ENCODE measurements at places on chromosomes 3 and 15.
A peak's percentile ranks its signal among the peaks of the same experiment; 100 is the strongest.

DNA sequence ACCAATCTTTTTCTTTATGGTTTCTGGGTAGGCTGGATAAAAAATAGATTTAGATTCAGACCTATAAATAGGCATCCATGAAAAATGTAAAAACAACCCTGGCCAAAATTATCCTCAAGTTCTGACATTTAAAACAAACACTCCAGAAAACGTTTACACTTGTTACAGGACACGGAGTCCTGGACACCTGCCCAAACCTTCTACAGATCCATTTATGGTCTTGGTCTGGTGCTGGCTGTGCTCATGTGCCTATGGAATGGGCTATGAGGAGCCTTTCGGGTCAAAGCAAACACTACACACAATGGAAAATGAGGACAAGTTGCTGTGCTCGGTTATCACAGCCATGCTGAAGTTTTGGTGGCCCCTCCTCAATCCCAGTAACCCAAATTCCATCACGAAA lies 108.1 kb downstream of the PDZRN3 start:
- no peak for DNase-seq

DNA sequence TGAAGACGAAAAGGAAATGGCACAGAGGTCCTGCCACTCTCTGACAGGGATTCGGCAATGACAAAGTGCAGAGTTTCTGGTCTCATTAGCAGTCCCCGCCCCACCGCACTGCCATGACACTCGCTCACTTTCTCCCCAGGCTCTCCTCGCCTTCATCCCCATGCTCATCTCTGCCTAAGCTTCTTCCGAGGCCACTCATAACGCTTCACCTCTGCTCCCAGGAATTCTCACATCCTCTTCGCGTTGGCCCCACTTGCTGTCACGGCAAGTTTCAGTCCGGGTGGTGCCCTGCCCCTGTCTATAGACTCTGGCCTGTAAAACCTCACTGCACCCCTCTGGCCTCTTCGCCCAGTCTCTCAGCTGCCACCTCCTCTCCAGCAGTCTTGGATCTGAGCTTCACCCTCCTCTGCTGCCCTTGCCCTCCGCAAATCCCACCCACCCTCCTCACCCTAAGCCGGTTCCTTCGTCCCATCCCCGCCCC lies 654 bp downstream of the RUBCN start:
- DNase-seq = no peak

DNA sequence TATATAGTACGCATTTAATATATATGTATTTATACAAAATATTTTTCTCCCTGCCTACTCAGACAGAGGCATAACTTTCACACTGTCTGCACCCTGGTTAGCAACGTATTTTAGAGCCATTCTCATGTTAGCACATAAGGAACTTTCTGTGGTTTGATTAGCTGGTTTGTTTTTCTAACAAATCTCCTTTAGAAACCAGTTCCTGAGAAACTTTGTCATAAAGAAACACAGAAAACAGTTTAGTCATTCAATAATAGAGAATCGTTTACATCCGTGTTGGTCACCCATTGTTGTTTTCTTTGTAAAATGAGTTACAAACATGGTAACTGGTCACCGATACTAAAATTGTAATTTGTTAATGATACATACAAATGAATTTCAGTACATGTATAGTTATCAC lies 5.9 kb upstream of the NGRN start:
- no peak for DNase-seq

DNA sequence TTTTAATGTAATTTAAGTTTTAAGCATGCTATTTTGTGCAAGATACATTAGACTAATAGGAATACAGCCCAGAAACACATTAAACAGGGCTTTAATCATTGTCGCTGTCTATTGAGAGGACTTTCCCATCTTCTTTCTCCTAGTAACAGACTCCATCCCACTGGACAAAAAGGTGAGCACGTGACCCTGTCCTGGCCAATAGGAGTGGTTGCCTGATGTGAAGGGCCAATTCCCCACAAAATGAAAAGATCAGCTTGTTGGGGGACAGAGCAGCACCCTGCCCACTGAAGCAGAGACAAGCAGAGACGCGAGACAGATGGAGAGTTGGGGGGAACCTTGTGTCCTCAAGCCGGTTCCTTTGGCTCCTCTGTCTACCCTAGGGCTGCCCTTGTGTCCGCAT lies 21.2 kb downstream of the CRYGS start:
- DNase-seq = no peak

DNA sequence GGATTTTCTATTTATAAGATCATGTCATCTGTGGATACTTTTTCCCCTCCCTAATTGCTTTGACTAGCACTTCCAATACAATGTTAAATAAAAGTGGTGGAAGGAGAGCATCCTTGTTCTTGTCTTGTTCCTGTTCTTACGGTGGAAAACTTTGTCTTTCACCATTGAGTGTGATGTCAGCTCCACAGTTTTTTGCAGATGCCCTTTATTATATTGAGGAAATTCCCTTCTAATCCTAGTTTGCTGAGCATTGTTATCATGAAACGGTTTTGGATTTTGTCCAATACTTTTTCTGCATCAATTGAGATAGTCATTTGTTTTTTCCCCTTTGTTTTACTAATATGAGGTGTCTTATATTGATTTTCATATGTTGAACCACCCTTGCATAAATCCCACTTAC lies 19.9 kb upstream of the IL20RB start:
- no peak for DNase-seq

- no peak for DNase-seq
These were observed 45.6 kb downstream of the YEATS2 start for GRCh38 chr3:183743231-183743630.

GRCh38 chr15:43253431-43254403 lies 13.0 kb downstream of the TGM5 start:
- no peak for DNase-seq

- DNase-seq = no peak
These were observed 95.0 kb upstream of the GADL1 start for GRCh38 chr3:30989276-30990030.

DNA sequence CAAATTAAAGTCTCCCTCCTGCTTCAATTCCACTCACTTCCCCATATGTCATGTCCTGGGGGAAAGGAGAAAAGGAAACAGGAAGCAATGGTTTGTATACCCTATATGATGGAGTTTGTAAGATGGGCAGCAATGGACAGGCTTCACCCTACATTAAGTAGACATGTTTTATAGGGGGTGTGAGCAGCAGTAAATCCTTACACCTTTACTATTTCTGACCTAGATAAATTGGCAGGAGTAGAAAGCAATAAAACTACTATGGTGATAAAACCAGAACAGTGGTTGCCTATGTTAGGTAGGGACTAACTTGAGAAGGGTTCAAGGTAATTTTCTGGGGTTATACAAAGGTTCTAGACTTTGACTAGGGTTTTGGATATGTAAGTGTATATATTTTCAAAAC lies 301.7 kb downstream of the GBE1 start:
- DNase-seq = no peak

DNA sequence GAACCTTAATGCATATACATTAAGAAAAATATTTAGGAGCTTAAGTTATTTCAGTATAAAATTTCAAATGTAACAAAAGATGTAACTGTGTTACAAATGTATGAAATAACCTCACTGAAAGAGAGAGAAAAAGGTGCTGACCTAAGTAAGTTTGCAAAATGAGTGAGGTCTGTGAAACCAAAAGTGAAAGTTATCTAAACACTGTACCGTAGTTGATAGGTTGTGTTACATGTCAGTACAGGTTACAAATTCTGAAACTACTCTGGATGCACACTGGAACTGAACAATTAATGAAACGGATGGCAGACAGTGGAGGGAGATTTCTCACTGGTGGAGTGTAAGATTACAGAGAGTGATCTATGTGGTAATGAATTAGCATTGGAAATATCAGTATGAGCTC lies 420.7 kb downstream of the ZNF385D start:
- DNase-seq = no peak

- DNase-seq = no peak
These were observed 44.5 kb downstream of the POC1A start for GRCh38 chr3:52109611-52110301.

GRCh38 chr3:127747066-127747465 lies 74.3 kb downstream of the ABTB1 start:
- DNase-seq = no peak

GRCh38 chr15:101372960-101373525 lies 78.0 kb upstream of the SNRPA1 start:
- DNase-seq = no peak

GRCh38 chr15:68844856-68845550 lies 24.3 kb upstream of the ANP32A start:
- no peak for DNase-seq

DNA sequence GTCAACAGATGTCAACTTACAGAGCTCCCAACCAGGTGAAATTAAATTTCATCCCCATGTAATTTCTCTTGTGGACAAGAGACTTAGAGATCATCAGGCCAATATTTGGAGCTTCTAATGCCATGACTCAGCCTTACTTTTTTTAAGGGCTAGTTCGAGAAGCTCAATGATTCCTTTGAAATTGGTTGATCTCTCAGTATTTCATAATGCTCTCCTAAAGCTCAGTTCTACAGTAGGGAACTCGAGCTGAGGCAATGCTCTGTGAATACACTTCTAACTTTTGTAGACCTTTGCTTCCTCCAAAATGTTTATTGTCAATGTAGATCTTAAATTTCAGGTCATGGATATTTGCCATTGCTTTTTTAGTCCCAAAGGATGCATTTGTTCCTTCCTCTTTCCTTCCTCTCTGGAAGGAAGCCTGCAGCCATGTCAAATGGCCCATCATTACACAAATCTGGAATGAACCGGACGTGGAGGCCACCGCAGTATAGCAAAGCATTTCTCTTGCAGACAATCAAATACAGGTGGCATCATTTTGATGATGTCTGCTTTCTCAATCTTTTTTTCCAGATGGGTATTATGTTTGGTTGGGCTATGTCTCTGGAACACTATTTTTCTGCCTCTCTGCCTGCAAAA lies 28.3 kb downstream of the STARD5 start:
- no peak for DNase-seq

GRCh38 chr15:39340903-39341645 lies 239.8 kb upstream of the THBS1 start:
- DNase-seq = no peak

DNA sequence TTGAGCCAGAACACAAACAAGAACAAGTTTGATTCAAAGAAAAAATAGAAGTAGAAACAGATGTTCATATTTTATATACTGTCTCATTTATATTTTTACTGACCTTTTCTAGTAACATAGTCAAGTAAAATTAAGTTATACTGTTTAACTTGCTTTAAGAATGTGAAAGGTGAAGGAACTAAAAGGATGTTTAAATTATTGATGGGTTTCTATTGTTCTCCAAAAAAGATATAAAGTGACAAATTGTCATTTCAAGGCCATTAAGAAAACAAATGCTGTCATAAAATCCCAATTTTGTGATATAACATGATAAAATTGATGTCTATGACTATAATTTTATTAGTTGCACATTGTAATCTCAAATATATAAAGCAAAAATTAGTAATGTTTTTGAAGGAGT lies 7.3 kb downstream of the GPR149 start:
- DNase-seq = no peak

GRCh38 chr3:30524357-30525040 lies 81.9 kb upstream of the TGFBR2 start:
- DNase-seq = no peak

GRCh38 chr3:105490045-105490444 lies 123.3 kb downstream of the ALCAM start:
- no peak for DNase-seq

DNA sequence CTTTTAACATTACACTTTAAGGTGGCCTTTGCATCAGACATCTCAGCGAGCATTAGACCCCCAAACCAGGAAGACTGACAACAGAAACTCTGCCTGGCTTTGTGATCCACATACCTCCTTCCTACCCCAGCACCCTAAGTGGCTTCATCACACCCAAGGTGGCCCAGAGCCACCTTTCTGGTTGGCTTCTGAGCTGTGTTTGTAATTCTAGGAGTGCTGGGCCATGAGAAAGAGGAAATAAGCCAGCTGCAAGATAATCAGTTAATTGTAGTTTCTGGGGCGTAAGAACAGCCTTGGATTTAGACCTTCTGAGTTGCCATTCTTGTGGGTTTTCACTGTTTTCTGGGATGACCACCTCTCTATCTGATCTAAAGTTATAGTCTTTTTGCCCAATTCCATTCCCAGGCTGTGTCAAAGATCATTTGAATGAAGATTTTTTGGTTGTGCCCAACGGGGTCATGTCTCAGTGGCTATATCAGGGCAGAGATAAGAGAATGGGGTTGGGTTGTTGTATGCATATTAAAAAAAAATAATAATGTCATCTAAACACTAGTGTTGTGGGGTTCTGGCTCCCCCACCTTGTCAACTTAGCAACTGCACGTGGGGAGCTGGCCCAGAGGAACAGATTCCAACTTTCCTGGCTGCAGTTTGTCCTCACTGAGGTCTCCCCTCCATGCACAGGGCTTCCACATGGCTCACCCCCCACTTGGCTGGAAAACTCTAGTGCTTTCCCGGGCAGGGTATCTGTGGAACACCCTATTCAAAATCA lies 234.8 kb upstream of the WNT5A start:
- peak; percentile 6 for DNase-seq

DNA sequence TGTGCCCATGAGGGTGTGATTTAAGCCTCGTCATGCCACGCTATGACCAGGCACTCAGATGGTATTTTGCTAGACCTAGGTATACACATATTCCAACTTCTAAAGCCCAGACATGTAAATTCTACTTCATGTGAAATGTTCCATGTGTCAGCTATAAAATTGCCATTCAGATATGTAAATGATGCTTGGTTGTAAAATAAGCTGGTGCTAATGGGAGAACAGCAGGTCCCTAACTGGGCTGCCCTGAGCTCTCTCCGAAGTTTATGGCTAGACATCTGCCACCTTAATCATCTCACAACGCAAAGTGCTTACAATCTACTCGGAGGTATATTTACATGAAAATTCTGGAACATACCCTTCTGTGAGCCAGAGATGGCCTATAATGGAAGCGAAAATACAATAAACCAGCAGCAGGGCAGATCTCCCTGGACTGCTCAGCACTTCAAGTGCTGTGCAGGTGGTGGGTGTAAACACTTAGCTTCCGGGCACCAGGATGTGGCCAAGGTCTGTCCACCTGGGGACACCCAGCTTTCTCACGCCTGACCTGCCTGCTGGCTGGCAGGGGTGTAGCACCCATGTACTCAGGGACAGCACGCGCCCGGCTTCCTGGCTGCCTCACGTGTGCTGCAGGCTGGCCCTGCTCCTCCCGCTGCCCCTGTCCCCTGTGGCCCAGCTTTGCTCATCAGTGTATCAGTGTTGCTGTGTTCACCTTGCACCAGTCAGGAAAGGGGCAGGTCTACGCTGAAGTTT lies 82.0 kb downstream of the CHDH start:
- no peak for DNase-seq

Data from amniotic stem cell (primary cell).